OCI-LY7 (cell line): ENCODE measurements at places on chromosomes 12 and 14.

DNA sequence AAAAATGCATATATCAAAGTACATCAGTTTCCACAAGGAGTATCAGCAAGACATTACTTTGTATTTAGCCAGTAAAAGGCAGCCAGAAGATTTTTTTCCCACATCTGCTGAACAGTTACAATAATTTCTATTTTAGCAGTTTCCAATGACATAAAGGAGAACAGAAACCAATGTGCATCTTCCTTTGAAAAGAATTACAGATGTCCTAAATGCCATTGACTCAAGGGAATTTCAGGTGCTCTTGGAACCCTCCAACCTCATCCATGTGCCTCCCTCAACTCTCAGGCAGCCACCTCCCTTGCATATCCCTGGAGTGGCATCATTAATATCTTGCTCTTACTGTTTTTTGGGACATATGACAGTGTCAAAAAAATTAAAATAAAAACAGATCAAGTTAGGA, 62.2 kb upstream of the ST8SIA1 start:
- no peak for DNase-seq

GRCh38 chr12:116174006-116174405, 103.5 kb downstream of the MED13L start:
- DNase-seq: no peak

- no peak for DNase-seq
These were observed 3.5 kb downstream of the CMTM5 start for GRCh38 chr14:23380197-23380914.

DNA sequence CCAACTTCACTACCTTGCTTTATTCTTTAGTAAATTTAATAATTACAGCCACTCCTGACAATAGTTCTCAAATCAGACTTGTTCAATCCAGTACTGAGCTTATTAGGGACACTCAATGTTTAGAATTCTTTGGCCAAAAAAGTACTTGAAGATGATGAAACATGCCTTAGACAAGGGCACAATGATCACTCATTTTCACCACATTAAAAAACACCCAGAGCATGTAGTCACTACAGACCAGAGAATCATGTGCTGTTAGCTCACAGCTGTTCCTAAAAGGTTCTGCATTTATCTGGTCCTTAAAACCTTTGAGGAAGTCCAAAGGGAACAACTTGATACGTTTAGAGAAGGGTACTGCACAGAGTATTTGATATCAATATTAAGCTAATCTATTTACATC, 98.7 kb downstream of the INSM2 start:
- DNase-seq: no peak

GRCh38 chr12:30732954-30733637, 21.7 kb downstream of the CAPRIN2 start:
- DNase-seq: no peak

DNA sequence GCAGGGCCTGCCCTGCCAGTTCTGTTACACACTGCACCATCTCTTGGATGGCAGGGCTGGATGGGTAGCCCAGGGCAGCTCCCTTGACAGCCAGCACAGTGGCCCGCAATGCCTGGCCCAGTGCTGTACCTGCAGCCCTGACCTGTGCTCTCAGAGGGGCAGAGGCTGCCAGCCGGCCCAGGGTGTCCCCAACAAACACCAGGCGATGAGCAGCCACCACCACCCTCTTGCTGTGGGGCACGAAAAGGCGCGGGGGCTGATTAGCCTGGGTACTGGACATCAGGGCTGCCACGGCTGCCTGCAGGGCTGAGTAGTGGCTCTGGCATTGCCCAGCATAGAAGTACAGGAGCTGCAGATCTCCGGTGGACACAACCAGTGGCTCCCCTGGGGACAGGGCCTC, 4.6 kb upstream of the SLC22A17 start:
- no peak for DNase-seq

DNA sequence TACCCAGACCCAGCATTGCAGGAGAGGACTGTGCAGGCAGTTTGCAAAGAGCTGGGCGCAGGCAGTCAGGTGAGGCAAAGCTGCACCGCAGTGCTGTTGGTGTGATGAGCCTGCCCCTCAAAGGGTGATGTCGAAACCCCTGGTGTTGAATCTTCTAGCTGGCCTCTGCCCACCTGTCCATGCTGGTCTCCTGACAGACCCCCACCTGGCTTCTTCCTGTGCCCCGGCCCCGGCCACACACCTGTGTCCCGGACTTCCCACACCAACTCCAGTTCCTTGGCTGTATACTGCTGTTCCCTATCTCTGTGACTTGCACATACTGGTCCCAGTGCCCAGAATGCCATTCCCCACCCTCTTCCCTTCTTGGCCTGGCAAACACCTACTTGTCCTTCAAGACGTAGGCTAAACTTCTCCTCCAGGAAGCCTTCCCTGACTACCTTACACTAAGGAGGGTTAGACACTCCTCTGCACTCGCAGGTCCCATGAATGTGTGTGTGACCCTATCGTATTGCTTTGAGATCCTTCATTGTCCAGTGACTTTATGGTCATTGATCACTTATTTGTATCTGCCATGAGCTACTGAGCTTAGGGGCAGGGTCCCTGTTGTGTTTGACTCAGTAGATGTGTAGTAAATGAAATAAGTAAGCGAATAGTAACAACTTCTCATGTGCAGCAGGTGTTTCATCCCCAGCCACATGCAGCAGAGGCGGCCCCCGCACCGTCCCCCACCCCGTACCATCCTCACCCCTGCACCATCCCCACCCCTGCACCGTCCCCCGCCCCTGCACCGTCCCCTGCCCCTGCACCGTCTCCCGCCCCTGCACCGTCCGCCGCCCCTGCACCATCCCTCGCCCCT, 37.4 kb downstream of the ESRRB start:
- no peak for DNase-seq

DNA sequence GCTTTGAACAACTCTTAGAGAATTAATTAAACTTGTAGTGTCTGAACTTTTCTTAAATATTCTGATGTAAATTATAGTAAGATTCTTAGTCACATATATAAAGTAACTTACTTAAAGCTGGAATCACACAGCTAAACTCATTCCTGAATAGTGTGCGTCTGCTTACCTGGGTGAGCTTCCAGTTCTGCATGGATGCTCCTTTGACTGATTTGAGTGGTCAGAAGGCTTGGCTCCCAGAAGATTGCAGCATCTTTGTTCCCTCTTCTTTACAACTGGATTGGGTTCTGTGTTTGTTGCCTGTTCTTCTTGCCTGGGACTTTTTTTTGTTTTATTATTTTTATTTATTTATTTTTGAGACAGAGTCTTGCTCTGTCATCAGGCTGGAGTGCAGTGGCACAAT, 66.5 kb upstream of the ASPG start:
- DNase-seq: no peak

DNA sequence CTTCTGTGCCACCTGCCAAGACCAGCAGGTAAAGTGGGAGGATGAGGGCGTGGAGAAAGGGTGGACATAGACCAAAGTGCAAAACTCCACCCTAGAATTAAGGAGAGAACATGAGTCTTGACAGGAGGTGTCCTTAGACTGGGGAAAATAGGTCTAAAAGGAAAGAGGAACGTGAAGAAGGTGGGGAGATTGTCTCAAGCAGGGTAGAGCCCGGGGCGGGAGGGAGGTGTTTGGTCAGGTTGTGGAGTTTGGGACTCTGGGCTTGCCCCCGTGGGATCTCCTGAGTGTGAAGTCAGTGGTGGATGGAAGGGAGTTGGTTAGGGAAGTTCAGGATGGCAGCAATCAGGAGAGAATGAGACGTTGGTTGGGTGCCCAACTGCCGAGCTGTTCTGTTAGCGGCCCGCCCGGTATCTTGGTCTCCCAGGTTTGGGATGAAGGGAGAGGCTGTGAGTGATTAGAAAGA, 386 bp downstream of the DGKA start:
- no peak for DNase-seq

DNA sequence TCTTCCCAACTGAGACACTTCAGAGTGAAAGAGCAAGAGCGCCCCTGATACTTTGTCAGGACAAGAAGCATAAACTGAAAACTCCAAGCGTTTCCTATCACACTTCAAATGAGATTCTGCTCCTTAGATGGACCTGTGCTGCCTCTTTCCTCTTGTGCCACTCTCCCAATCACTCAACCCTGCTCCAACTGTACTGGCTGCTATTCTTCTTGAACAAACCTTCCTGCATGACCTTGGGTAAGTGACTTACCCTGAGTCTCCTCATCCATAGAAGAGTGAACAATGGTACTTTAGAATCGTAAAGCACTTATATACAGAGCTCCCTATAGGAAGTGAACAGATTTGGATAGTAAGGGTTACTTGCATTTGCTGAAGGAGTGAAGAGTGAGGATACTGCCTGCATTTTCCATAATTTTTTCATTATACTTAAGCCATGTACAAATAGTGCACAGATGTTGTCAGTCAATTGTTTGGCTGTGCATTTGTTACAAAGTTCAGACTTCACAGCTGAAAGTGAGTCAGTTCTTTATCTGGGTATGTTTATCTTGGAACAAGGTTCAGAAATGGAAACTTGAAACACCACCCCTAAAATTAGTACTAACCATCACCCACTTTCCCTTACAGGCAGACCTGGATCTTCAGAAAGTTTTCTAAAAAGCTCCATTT, 10.8 kb downstream of the MTERF2 start:
- DNase-seq: no peak

DNA sequence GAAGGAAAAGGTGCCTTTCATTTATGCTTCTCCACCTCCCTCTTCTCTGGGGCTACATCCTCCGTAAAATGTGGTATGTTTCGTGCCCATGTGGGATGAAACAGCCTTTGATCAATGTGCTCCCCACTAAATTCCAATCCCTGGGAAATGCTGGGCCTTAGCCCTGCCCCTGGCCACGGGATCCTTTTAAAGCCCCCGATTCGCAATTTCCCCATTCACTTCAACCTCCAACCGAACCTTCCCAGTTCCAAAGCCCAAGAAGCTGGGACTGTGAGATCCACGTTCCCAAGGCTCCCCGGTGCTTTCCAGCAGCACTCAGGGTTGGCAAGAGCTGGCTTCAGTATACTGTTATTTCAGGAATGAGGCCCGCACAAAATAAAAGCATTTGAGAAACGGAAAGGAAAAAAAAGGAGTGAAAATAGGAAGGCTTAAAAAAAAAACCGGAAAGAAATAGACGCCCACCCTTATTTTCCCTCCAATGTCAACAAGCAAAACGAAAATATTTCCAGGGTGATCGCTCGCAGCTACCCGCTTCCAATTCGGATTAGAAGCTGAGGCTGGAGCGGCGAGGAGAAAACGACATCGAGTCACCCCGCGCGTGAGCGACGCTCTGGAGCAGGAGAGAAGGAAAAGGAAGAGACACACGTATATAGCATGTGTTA, 1.3 kb upstream of the FOXG1 start:
- DNase-seq: no peak

GRCh38 chr12:18462442-18462841, 201.1 kb downstream of the PIK3C2G start:
- DNase-seq: no peak

DNA sequence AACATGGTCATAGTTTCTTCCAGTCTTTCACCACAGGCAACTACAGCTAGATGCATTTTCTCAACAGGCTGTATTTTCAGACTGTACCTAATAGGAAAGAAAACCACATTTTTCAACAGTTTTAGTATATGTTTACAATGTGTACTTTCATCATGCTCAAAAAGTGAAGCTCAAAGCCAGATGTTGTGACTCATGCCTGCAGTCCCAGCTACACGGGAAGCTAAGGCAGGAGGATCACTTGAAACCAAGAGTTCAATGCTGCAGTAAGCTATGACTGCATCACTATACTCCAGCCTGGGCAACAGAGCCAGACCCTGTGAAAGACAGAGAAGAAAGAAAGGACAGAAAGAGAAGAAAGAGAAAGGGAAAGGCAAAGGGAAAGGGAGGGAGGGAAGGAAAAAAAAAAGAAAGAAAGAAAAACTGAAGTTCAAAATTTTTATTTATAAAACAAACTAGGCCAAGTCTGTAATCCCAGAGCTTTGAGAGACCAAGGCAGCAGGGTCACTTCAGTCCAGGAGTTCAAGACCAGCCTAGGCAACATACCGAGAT, 25.5 kb downstream of the GXYLT1 start:
- no peak for DNase-seq
